Uterus (tissue), 4 donors: ENCODE measurements at places on chromosomes 7 and 10. TPM values are rescaled to one million over a fixed set of nuclear protein-coding genes. Genes with fewer than 3 reads are reported as not detected.

GRCh38 chr10:103481974-103482531 is 3.0 kb upstream of the CALHM3 start:
- DNase-seq = no peak

DNA sequence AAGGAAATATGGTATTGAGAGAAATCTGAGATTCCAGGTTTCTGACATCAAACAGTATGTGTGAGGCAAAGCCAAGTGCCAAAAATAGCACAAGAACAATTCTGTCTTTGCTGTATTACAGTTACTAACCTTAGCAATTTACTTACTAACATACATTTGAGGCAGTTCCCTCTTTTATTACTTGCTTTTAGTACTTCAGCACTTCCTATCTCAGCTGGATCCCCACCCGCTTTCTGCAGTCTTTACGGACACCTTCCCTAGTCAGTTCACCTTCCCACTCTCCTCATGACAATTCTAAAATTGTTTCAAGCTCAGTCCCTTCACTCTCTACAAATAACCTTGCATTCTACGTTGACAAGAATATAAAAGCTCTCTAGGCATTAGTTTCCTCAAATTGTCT is 79.2 kb downstream of the ELAPOR2 start:
- no peak for DNase-seq

DNA sequence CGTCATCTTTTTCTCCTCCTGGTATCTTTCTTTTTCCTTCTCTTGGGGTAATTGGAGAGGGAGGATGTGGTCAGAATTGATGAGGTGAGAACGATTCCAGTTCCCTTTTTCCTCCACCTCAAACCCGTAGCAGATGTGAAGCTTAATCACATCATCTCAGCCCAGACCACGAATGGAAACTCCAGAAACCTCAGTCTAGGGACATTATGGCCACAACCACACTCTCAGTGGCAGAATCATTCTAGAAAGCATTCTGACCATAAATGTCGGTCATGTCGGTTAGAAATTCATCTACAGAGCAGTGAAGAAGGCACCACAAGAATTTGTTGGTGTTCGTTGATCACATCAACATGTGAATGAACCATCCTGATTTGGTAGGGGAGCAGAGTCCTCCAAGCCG is 78.7 kb downstream of the GATA3 start:
- no peak for DNase-seq

GRCh38 chr7:102232611-102233286 is 53.9 kb upstream of the SH2B2 start:
- no peak for DNase-seq

- DNase-seq = no peak
These were observed 467.4 kb upstream of the FZD8 start for GRCh38 chr10:36109399-36110023.

The OR2A5 gene
- not detected for total RNA-seq
